Stimulated activated naive CD4-positive, alpha-beta T cell (primary cell): ENCODE measurements at places on chromosomes 11 and 22.

DNA sequence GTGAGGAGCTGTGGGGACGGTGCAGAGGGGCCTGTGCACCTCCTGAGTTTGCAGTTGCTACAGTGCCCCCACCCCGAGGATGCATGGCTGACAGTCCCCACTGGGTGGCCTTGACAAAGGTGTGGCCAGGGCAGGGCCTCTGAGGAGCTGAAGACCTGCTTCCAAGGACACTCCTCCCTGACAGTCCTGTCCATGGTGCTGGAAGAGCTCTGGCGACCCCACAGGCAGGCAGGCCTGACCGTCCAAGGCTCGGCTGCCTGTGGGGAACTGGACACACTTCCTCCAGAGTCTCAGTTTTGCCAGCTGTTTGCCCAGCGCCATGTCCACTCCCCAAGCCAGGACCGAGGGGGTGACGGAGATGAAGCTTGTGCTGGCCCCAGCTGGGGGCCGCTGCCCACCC lies 32.7 kb downstream of the BRSK2 start:
- DNase-seq = no peak

GRCh38 chr22:37940698-37941376 lies 12.6 kb downstream of the C22orf23 start:
- no peak for DNase-seq

GRCh38 chr11:124479561-124479960 lies 34.1 kb upstream of the OR8B8 start:
- DNase-seq = no peak

DNA sequence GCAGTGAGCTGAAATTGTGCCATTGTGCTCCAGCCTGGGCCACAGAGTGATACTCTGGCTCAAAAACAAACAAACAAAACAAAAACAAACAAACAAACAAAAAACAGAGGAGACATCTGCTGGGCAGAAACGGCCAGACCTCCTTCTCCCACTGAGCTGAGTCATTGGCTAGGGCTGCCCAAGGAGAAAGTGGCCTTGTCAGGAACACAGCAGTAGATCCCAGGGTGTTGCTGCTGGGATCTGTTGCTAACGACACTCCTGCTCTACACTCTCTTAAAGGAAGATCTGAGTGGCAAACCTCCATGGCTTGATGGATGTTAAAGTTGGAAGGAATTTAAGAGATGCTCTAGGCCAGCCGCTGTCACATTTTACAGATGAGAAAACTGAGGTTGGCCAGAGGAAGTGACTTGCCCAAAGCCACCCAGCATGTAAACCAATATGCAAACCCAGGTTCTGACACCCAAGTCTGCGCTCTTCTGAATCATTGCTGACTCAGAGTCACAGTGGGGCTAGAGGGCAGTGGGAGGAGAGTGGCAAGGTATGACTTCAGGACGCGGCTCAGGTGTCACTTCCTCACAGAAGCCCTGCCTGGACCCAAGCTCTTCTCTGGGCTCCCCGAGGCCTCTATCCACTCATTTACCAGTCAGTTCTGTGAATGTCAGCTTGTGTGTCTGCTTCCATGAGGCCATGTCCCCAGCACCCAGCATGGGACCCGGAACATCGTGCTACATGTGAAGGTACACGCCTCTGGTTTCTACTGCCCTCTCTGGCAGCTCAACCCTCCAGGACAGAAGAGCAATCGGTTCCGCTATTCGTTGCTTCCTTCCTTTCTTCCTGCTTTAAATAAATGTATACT lies 11.3 kb upstream of the GDPD5 start:
- no peak for DNase-seq

GRCh38 chr11:75867778-75868374 lies 52.9 kb downstream of the UVRAG start:
- peak; percentile 53 for DNase-seq

- DNase-seq = no peak
These were observed 351.3 kb downstream of the JRKL start for GRCh38 chr11:96741068-96741467.
